Activated T-cell treated with anti-CD3 and anti-CD28 coated beads for 48 hours (primary cell): ENCODE measurements at places on chromosomes 5 and 9.

DNA sequence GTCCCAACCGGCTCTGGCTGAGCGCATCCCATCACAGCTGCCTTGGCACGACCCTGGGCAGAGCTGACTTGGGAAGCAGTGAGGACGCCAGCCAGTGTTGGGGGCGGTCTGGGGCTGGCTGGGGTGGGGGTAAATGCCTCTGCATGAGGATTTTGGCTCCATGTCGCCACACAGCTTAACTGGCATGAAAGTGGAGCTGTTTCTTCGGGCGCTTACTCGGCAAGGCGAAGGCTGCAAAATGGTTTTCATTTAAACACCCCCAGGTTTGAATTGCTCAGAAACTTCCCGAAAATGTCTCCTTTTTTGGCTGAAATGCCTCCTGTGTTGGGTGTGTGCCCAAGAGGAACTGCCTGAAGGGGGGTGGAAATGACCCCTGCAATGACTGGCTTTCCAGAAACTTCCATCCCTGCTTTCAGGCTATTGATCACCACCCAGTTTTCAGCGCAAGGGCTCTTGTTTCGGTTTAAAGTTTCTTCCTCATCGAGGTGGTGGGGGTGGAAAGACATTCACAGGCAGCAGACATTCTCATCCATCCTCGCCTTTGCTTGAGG, 38.3 kb downstream of the PTGES start:
- DNase-seq: no peak

GRCh38 chr5:167889276-167889675, 402.2 kb upstream of the WWC1 start:
- DNase-seq: no peak

- DNase-seq: no peak
Observed at GRCh38 chr5:154191467-154192261, 1.1 kb downstream of the GALNT10 start.

- DNase-seq: no peak
Observed at GRCh38 chr5:169301986-169302385, 1.0 kb upstream of the SLIT3 start.
